ENCODE measurements at places on chromosomes 1 and 21.

- no peak for DNase-seq
These were observed 73.8 kb downstream of the UMODL1 start for GRCh38 chr21:42144679-42145568.

- DNase-seq = no peak
These were observed 17.2 kb upstream of the CXADR start for GRCh38 chr21:17495680-17496079.

GRCh38 chr1:38680801-38681510 lies 178.6 kb downstream of the RRAGC start:
- no peak for DNase-seq

- no peak for DNase-seq
These were observed 165.6 kb downstream of the DUSP10 start for GRCh38 chr1:221576268-221576667.

- DNase-seq = no peak
These were observed 29.8 kb downstream of the TRPM2 start for GRCh38 chr21:44383216-44383615.

DNA sequence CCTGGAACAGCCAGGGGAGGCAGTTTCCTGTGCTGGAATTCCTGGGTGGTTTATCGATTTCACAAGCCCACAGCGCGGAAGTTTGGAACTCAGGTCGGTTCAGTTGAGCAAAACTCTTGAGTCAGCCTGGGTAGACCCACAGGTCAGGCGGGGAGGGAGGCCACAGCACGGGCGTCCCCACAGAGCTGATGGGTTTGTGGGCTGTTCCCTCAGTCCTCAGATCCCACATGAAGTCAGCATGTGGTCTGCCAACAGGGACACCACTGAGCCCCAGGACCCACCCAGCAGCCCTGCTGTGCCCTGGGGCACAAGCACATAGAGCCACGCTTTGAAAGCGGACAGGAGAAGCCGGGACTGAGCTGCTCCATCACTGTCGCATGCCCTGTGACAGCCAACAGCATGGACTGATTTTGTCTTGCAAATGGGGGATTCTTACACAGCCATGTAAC lies 17.4 kb downstream of the BMP8A start:
- no peak for DNase-seq

DNA sequence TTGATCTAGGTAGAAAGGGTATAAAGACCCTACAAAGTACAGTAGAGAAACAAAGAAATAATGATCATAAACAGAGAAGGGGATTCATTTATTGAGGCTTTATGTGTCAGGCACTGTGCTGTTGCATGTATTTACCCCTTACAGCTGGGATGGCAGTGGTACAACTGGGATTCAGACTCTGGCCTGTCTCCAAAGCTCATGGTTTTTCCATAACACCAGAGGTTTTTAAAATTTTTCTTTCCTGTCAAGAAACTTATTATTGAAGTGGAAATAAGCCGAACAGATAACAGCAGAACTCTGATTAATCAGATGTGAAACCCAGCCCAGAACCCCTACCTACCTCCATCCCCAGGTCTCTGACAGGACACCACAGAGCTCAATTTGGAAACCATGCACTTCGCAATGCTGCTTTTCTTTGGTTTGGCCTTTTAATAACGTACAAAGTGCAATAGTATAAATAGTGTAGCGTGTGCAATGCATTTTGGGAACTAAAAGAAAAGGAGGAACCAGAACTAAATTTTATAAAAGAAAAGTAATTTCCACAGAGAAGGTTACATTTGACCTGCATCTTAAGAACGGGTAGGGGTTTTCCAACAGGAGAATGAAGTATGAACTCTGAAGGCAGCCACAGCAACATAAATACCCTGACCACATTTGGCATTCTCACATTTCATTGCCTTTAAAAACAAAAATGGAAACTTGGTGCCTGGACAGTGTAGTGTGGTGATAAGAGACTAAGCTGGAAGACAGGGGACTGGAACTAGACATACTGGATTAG lies 92.0 kb upstream of the S1PR1 start:
- no peak for DNase-seq
